Esophagus squamous epithelium (tissue), 5 donors: ENCODE measurements at places on chromosomes 6 and 20.

DNA sequence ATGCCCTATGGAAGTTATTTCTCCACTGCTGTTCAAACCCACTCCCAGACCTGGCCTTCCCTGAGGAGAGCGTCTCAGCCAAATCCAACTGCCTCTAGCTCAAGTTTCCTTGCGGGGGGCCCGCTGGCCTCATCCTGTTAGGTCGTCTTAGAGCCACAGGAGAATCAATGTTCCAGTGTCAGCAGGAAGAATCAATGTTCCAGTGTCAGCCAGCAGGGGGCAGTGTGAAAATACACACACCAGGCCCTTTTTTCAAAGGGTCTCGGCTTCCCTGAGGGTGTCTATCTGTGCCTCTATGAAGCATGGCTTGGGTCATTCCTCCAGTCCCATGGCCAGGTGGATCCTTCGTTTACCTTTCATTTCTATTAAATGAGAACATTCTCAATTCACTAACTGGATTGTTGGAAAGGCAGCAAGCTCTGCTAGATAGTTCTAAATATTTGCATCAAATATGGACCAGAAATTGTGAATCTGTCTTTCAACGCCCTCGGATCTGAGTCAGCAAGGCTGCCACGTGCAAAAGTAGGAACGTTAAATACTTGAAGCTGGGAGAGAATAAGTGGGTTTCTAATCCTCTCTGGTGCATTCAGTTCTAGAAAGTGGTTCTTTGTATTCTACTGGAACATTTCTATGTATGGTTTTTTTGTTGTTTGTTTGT, 19.2 kb downstream of the PRND start:
- no peak for DNase-seq

GRCh38 chr6:163427498-163428254, 13.2 kb downstream of the QKI start:
- DNase-seq, result no peak

DNA sequence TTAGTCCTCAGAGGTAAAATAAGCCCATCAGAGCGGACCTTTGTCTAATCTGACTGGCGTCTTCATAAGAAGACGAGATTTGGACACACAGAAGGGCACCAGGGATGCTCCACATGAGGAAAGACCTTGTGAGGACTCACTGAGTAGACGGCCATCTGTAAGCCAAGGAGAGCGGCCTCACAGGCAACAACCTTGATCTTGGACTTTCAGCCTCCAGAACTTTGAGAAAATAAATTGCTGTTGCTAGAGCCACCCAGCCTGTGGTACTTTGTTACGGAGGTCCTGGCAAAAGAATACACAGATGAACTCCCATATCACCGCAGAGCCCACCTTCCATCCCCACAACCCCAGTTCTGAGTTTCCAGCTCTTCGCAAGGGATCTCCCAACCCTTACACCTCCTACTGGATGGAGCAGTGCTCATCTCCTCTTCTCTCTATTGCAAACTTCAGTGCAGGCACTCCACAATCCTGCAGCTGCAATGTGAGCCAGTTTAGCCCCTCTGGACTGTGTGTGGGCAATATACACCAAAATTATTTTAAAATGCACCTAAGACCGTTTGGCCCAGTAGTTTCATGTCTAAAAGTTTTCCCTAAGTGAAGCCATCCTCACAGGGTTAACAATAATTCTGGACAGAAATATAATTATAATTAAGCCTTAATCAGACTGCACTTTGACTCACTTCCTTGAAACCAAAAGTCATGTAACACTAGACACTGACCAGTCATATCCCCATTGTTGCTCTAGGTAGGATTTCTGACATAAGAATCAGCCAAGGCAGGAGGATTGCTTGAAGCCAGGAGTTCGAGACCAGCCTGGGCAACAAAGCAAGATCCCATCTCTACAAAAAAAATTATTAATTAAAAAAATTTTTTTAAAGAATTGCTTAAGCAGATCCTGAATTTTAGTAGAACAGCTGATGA, 8.8 kb upstream of the TRIM31 start:
- DNase-seq, result no peak

DNA sequence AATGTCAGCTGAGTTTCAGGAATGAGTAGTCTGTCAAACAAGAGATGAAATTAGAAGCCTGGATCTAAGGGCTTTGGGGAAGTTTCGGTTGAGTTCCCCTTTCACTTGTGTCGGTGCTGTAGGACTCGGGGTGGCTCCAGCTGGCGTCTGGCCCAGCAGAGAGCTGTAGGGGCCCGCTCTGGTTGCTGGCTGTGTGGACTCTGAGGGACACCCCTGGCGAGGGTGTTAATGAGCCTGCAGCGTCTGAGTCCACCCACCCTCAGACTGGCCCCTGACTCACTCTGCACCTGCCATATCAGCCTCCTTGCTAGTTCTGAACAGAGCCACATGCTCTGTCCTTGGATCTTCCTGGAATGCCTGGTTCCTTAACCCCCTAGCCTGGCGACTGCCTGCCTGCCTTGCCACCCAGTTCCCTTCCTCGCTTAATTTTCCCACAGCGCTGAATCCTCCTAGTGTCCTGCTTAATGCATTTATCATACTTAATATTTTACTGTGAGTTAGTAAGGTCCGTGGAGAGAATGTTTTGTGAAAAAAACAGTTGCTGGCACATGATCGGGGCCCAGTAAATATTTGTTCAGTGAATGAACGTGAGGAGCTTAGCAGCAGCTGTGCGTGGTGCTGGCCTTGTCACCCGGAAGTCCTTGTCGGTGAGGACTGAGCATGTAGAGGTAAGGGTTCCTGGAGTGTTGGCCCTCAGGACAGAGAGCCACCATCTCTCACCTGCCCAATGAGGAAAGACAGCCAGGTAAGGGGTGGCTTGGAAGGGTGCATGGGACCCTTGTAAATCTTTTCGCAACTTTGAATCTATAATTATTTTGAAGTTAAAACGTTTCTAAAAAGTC, 1.6 kb downstream of the DNAJC5 start:
- no peak for DNase-seq

DNA sequence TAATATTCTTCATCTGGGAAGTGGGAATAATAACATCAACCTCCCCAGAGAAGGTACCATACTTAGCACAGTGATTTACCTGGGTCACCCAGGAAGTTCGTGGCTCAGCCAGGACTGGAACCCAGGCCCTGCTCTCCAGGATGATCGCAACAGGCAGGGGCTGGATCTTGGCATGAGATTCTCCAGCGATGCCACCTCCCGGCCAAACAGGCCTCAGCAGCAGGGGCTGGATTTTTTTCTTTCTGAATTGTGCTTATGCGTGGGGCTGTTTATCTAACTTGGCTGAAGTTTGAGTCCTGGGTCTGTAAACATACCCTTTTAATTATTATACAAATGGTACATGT, 129.5 kb upstream of the PTPN1 start:
- DNase-seq, result no peak
